Smooth muscle cell of the pulmonary artery (primary cell): ENCODE measurements at places on chromosomes 7 and 10. TPM values are rescaled to one million over a fixed set of nuclear protein-coding genes. Genes with fewer than 3 reads are reported as not detected.

The HMX3 gene
- not detected in 2 replicates for total RNA-seq

The C10orf143 gene
- total RNA-seq: 0.13 and 0.30 TPM in 2 replicates

The INTS1 gene
- 58.3 and 77.4 TPM in 2 replicates for total RNA-seq

The HTR5A gene
- not detected in 2 replicates for total RNA-seq

The SMO gene
- 17.6 and 18.9 TPM in 2 replicates for total RNA-seq

The FOXI2 gene
- total RNA-seq: not detected in 2 replicates

The TCF7L2 gene
- total RNA-seq: 3.7 and 6.2 TPM in 2 replicates

The SLC26A5 gene
- total RNA-seq: not detected in 2 replicates

The MYPN gene
- 1.6 and 2.3 TPM in 2 replicates for total RNA-seq

The LDB3 gene
- 0.52 and 0.96 TPM in 2 replicates for total RNA-seq

The LIPM gene
- total RNA-seq: 0.10 and 0.13 TPM in 2 replicates

The NFE2L3 gene
- 0.98 and 3.0 TPM in 2 replicates for total RNA-seq

The CLRN3 gene
- total RNA-seq: not detected in 2 replicates

The FGFBP3 gene
- total RNA-seq: 0.33 and 0.36 TPM in 2 replicates

The DKK1 gene
- total RNA-seq: 134 and 633 TPM in 2 replicates

The CCT6A gene
- total RNA-seq: 138 and 159 TPM in 2 replicates

The PDCD11 gene
- 28.0 and 47.1 TPM in 2 replicates for total RNA-seq
